ENCODE measurements at places on chromosomes 2 and 18.

- no peak for DNase-seq
Observed at GRCh38 chr2:174174741-174175140, 73.6 kb downstream of the OLA1 start.

- DNase-seq = no peak
Observed at GRCh38 chr2:64923385-64923710, 65.9 kb upstream of the SLC1A4 start.

- DNase-seq = peak; percentile 47
Observed at GRCh38 chr2:37711308-37711731, 39.9 kb upstream of the CDC42EP3 start.

GRCh38 chr2:152189622-152190495 is 14.3 kb upstream of the STAM2 start:
- DNase-seq = peak; percentile 70

- DNase-seq = peak; percentile 11
Observed at GRCh38 chr18:12328179-12328823, 20.3 kb downstream of the TUBB6 start.

DNA sequence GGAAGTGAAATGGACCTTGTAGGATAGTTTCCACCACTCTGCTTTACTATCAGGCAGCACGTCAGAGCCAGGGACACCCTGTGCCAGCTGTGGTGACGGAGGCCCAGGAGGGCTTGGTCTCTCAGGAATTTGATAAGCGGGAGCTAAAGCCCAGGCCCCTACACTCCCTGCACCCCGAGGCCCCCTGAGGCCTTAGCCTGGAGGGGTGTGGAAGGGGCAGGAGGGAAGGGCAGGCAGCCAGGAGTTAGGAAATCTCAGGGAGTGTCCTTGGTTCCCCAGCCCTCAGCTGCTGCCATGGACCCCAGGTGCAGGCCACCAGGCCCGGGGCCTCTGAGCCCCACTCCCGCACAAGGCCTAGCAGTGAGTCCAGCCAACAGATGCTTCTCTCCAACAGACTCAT is 38.2 kb downstream of the PDIA6 start:
- no peak for DNase-seq

GRCh38 chr2:3450385-3451010 is 68.8 kb downstream of the ADI1 start:
- DNase-seq = no peak

Data from femur (tissue), 1 donor.